ENCODE measurements at places on chromosomes 7 and 10. TPM values are rescaled to one million over a fixed set of nuclear protein-coding genes. Genes with fewer than 3 reads are reported as not detected.

Gene PPP1R17
- total RNA-seq: 1.0 TPM

DNA sequence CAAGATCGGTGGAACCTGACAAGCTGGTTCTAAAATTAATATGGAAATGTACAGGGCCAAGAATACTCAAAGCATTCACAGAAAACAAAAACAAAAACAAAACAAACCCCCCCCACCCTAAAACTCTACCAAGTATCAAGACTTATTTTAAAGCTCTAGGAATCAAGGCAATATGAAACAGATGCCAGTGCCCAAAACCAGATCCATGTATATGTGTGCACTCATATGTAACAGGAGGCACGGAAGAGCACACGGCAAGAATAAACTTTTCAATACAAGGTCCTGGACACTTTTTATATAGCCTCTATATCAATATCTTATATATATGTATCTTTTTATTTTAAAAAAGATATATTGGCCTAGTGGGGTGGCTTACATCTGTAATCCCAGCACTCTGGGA, 35.5 kb downstream of the KDM7A start:
- ATAC-seq: no peak

DNA sequence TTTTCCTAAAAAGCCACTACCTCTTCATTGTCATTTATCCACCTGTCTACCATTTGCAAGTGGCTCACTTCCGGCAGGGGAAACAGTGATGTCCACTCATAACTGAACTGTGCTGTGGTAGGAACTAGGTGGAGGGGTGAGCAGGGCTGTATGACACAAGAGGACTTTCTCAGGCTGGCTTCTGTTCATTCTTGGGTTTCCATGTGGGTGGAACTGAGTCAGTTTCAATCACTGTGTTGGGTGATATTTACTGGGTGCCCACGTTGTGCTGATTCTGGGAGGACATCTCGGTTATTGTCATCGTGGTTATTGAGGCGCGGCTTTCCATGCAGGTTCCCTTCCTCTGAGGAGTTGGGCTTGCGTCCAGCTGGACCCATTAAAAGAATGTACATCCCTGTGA, 38.8 kb downstream of the RAMP3 start:
- ATAC-seq: no peak

Gene PNLIPRP3
- total RNA-seq: 0.22 TPM

Gene IGF2BP3
- 25.2 TPM for total RNA-seq

- no peak for ATAC-seq
Observed at GRCh38 chr10:11285171-11285570, 267.5 kb downstream of the CELF2 start.

Gene CD36
- 0.43 TPM for total RNA-seq

- ATAC-seq: no peak
Observed at GRCh38 chr10:45374350-45375052, 485 bp downstream of the ALOX5 start.

- no peak for ATAC-seq
Observed at GRCh38 chr7:118711688-118712087, 487.2 kb downstream of the ANKRD7 start.

Data from motor neuron (in vitro differentiated cells).